D721Med (cell line): ENCODE measurements at places on chromosomes 6 and 20.

DNA sequence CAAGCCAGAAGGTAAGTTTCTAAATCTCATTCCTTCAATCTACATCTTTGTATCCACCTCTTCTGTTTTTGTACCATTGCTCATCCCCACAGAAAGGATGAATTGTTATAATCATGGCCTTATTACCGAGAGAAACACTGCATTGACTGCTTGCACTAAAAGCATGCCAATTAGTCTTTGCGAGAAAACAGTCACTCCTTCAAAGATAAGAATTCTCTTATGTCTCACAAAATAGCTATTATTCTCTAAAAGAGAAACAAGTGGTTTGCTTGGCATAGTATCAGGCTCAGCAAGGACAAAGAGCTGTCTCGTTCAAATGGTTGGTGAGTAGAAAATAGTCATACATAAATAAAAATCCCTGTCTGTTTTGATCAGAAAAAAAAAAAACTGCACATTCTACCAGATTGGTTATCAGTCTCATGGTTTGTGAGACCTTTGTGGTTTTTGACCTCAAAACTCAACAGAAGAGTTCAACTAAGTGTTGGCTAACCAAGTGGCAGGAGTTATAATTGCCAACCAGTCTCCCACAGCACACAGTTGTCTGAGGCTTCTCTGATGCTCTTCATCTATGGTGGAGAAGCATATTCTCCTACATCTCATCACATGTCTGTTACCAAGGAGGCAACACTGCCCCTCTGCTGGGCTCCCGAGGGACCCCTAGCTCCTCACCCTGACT, 35.1 kb upstream of the ARMH2 start:
- DNase-seq: no peak

GRCh38 chr6:83273596-83273995, 80.4 kb downstream of the RWDD2A start:
- DNase-seq: no peak

GRCh38 chr20:21436205-21436604, 38.9 kb upstream of the NKX2-4 start:
- DNase-seq: no peak

GRCh38 chr6:159184559-159184958, 15.4 kb downstream of the FNDC1 start:
- no peak for DNase-seq

DNA sequence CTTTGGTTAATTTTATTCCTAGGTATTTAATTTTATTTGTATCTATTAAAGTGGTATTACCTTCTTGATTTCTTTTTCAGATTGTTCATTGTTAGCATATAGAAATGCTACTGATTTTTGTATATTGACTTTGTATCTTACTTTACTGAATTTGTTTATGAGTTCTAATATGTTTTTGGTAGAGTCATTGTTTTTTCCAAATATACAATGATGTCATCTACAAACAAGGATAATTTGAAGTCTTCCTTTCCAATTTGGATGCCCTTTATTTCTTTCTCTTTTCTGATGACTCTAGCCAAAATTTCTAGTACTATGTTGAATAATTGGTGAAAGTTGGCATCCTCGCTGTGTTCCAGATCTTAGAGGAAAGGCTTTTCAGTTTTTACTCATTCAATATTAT, 43.0 kb upstream of the HMGCLL1 start:
- no peak for DNase-seq

DNA sequence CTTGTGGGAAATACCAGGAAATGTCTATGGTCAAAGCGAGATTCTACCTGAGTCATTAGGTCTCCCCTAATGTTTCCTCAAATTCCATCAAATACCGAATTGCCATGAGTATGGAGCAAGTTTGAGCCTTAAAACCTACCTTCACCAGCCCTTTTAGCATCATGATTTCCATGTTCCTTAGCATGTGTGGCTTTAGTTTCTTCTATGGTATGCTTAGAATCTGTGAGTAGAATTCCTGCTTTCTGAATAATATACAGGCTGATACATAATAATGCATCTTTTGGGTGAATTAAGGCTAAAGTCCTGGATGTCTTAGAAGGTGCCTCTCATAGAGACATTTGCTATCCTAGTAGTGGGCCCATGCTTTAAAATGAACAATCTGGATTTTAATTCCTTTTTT, 32.0 kb downstream of the TSPYL4 start:
- no peak for DNase-seq

- DNase-seq: no peak
Measured at GRCh38 chr6:147058786-147059385, 145.3 kb upstream of the STXBP5 start.
